ENCODE measurements at places on chromosomes 5 and 9. TPM values are rescaled to one million over a fixed set of nuclear protein-coding genes. Genes with fewer than 3 reads are reported as not detected.

GPX8 gene
- 38.8 TPM for total RNA-seq

ITK gene
- total RNA-seq: not detected

KCNT1 gene
- 0.16 TPM for total RNA-seq

RAB3C gene
- total RNA-seq: 25.2 TPM

DNA sequence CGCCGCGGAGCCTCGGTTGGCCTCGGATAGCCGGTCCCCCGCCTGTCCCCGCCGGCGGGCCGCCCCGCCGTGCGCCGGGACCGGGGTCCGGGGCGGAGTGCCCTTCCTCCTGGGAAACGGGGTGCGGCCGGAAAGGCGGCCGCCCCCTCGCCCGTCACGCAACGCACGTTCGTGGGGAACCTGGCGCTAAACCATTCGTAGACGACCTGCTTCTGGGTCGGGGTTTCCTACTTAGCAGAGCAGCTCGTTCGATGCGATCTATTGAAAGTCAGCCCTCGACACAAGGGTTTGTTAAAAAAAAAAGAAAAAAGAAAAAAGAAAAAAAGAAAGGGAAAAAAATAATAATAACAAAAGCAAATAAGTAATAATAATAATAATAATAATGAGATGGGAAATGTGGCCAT is 112.8 kb downstream of the GCNT1 start:
- DNase-seq: no peak

DNA sequence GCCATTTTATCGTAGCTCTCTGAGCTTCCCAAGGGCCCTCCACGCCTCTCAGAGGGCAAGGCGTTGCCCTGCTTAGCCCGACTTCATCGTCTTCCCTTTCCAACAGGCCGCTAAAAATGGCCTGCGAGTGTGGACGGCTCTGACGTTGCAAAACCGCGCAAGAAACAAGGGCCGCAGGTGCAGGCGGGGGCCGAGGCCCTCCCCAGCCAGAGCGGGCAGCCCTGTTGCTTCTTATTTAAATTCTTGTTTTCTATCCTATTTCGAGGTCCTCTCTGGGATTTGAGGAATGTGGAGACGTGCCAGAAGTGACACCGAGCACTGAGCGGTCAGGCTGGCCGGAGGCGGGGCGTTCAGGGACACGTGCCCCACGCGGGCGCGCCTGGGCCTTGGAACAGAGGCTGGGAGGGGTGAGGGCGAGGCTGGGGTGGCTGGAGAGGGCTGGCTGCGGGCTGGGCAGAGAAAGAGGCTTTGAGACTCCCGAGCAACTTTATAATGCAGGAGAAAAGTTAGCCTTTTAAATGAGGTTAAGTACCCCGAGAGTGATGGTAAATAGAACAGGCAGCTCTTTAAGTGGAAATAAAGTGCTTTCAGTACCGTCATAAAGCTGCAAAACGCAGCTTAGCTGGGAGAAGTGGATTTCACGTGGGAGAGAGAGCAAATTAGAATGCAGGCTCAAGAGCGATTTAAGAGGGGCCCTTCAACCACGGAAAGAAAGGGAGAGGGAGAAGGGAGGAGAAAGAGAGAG is 243.6 kb downstream of the AUH start:
- DNase-seq: no peak

- DNase-seq: no peak
Observed at GRCh38 chr5:132083071-132083678, 9.6 kb downstream of the CSF2 start.

DNA sequence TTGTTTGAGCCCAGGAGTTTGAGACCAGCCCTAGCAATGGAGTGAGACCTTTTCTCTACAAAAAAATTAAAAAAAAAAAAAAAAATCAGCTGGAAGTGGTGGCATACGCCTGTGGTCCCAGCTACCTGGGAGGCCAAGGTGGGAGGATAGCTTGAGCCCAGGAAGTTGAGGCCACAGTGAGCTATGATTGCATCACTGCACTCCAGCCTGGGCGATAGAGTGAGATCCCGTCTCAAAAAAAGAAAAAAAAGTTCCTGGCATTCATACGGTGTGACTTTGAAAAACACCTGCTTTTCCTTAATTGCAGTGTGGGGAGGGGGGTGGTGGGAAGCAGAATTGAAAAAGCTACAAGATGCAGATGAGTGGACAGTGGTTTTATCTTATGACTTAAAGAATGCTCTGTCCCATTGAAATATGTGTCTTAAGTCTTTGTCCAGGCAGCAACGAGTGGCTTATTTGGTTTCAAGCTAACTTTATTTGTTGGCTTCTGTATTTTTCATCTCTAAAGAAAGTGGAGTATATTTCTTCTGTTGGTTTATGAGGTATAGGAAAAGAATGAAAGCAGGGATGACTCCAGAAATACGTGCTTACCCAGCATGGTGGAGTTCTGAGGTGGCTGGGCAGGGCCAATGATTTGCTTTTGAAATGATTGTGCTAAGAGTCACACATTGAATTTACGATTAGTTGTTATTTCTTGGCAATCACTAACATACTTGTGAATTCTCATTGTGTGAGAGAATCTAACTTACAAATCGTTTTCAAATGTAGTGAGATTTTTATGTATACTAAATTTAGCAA is 27.8 kb downstream of the ROPN1L start:
- DNase-seq: no peak

DNA sequence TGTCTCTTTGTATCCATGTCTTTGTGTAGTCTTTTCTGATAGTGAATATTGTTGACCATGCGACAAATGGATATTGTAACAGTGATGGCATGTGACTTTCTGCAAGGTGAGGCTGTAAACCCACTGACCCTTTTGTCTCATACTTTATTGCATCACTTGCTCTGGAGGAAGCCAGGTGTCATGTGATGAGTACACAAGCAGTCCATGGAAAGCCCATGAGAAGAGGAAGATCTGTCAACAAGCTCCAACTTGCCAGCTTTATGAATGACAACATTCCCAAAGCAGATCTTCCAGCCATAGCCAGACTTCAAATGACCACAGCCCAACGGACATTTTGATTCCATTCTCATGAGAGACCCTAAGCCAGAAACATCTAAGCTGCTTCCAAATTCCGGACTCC is 450.1 kb upstream of the ACTBL2 start:
- DNase-seq: no peak

- no peak for DNase-seq
Observed at GRCh38 chr9:209143-209758, 5.4 kb upstream of the DOCK8 start.

GRCh38 chr9:125277411-125277810 is 15.8 kb downstream of the GAPVD1 start:
- no peak for DNase-seq

- no peak for DNase-seq
Observed at GRCh38 chr5:17434982-17435381, 63.0 kb upstream of the TAF11L2 start.

DNA sequence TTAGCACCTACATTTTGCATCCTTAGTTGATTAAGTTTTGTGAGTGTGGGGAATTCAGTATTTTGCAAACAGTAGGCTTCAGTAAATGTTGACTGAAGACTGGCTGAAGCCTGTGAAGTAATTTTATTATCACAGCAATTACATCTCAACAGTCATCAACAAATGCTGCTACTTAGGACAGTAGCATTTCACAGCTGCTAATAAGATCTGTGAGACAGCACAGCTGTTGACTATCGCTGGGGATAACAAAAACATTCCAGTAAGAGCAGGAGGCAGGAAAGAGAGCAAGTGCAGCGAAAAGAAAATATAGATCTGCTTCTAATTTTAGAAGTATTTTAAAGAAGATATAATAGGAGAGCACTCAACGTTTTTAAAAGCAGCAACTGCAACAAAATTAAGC is 117.3 kb upstream of the FGF10 start:
- no peak for DNase-seq

GRCh38 chr9:128920381-128921058 is at the start of gene PHYHD1:
Gene PHYHD1 (plus strand): TSS chr9:128920982. CDS start chr9:128922324, 1,342 bp downstream.
- no peak for DNase-seq

DNA sequence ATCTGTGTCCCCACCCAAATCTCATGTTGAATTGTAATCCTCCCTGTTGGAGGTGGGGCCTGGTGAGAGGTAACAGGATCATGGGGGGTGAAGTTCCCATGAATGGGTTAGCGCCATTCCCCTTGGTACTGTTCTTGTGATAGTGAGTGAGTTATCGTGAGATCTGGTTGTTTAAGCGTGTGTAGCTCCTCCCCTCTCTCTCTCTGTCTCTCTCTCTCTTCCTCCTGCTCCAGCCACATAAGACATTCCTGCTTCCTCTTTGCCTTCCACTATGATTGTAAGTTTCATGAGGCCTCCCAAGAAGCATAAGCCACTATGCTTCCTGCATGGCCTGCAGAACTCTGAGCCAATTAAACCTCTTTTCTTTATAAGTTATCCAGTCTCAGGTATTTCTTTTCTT is 28.8 kb downstream of the C5orf15 start:
- no peak for DNase-seq

Measured in progenitor cell of endocrine pancreas (in vitro differentiated cells).